ENCODE measurements at places on chromosomes 16 and 17. TPM values are rescaled to one million over a fixed set of nuclear protein-coding genes. Genes with fewer than 3 reads are reported as not detected.

- no peak for DNase-seq
Measured at GRCh38 chr16:28189245-28189644, 22.5 kb downstream of the XPO6 start.

- DNase-seq = no peak
Measured at GRCh38 chr17:8277317-8277716, 11.2 kb upstream of the RANGRF start.

Gene ENPP7
- total RNA-seq = not detected

GRCh38 chr17:6100146-6100545 lies 30.0 kb downstream of the WSCD1 start:
- DNase-seq = no peak

Gene PRR14
- total RNA-seq = 53.4 TPM

DNA sequence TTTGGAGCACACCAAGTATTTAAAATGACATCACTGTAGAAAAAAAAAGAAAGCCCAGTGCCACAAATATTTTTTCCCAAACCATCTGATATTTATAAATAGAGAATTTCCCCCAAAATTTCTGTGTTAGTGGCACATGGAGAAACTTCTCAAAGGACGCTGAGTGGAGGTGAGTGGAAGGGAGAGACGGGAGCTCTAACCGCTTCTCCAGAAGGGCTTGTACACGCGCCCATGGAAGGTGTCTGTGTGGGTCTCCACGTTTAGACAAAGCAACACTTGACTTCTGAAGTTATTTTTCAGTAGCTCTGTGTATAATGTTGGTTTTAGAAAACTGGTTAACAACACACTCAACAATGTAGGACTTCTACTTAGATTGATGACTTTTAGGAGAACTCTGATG lies 1.0 kb downstream of the MYOCD start:
- DNase-seq = no peak

Gene BCL6B
- 16.4 TPM for total RNA-seq

DNA sequence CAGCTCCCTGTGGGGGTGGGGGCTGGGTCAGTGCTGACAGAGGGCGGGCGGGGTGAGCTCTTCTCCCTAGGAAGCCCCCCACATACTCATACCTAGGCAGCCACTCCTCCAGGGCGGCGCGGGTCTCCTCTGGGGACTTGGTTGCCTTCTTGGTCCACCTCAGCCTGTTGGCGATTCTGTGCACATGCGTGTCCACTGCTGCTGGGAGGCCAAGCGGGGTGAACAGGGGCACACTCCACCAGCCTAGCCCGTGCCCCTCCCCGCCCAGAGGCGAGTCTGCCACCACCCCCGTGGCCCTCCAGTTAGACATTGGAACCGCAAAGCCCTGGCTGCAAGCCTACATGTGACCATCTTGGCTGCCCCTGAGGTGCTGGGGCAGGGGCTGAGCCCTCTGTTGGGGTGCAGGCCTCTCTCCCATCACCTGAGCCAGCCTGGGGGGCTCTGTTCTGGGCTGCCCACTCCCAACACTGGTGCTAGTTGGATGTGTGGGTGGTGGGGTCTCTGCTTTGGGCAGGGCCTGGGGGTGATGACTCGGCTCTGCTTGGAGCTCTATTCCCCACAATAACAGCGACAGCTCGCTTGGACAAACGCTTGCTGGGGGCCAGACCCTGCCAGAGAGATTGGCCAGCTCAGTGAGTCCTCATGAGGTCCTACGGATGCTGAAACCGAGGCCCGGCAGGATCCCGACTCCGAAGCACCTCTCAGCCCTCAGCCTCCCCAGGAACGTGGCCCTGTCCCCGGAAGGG lies 7.4 kb downstream of the NTHL1 start:
- DNase-seq = no peak

Gene TEX19
- not detected for total RNA-seq

GRCh38 chr16:11824362-11824761 lies 27.0 kb downstream of the RSL1D1 start:
- DNase-seq = peak; percentile 75

Gene KRTAP4-3
- total RNA-seq = not detected

- DNase-seq = no peak
Measured at GRCh38 chr17:39719563-39720355, 10.6 kb downstream of the MIEN1 start.

- DNase-seq = no peak
Measured at GRCh38 chr17:37710344-37710886, 34.4 kb downstream of the HNF1B start.

DNA sequence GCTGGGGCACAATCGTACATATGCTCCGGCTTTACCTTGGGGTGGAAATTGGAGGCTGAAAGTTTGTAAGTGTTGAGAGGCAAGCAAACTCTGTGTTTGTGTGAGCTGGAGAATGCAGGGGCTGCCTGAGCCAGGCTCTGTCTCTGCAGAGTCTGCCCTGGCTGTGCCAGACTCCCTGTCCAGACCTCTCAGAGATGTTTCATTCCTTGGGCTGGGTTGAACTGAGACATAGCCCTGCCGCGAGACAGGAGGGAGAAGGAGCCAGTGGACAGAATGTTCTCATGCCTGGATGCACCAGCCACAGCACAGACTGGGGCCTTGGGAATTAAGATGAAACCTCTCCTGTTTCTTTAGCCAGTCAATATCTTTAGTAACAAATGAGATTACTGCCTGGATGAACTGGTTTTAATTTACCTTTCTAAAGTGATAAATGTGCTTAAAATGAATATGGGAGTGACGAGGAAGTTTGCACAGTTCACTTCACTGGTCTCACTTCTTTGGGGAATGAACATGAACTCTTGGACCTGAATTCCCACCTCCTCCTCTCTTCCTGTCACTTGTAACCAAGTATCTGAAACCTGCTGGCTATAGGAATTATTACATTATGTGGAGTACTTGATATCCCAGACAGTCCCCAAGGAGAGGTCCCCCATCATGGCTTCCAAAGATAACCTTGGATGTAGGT lies 40.1 kb downstream of the YPEL2 start:
- DNase-seq = peak; percentile 82

Gene FAAP100
- total RNA-seq = 20.9 TPM

Gene SSTR5
- not detected for total RNA-seq

DNA sequence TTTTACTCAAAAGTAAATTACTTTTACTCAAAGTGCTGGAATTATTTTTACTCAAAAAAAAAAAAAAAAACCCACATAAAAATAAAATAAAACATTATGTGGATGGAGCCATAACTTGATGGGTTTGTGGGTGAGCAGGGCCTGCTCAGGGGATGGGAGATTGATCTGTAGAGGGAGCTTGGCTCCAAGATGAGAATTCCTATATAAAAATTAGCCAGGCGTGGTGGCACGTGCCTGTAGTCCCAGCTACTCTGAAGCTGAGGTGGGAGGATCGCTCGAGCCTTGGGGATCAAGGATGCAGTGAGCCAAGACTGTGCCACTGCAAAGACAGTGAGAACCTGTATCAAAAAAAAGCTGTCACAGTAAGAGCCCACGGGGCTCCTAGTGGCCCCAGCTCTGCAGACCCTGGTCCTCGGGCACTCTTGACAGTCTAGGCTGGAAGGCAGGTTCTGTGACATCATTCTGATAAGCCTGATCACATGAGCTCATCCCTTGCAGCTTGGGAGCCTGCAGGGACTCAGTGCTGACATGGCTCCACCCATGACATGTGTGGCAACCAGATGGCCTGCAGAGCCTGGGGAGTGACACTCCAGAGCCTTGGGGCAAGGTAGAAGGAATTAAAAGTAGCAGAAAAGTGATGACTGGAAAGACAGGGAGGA lies 42.5 kb downstream of the ST3GAL2 start:
- no peak for DNase-seq

Gene EVPLL
- not detected for total RNA-seq

Gene GINS2
- 0.60 TPM for total RNA-seq

DNA sequence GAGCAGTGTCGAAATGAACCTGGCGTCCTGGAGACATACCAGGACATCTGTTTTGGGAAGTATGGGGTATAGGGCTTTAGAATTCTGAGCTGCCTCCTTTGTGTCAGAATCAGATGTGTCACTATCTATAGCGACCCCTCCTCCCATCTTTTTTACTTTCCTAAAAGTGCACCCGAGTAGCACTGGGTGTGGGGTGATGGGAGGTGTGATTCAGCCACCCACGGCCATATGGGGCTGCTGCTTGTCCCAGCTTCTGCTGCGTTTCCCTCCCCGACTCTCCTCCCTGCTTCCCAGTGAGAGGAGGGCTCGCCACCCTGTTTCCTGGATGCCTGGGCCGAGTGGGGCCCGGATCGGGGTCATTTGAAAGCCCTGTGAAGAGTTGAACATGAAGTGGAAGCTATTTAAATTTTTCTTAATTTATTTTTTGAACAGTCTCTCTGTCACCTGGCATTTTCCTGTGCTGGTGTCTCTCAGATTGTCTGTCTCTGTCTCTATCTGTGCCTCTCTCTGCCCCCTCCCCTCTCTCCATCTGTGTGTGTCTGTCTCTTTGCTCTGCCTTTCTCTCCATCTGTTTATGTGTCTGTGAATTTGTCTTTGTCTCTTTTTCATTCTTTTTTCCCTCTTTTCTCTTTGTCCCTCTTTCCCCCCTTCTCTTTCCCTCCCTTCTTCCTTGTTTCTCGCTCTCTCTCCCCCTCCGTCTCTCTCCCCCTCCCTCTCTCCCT lies 638.8 kb upstream of the EEF2KMT start:
- DNase-seq = no peak

Gene CDH11
- total RNA-seq = 86.3 TPM

GRCh38 chr17:44785921-44786320 lies 27.1 kb downstream of the ADAM11 start:
- no peak for DNase-seq

Gene OTOP3
- total RNA-seq = not detected

- DNase-seq = no peak
Measured at GRCh38 chr17:1107777-1108477, 71.9 kb downstream of the ABR start.

- no peak for DNase-seq
Measured at GRCh38 chr16:9556949-9557665, 465.7 kb downstream of the HAPSTR1 start.

DNA sequence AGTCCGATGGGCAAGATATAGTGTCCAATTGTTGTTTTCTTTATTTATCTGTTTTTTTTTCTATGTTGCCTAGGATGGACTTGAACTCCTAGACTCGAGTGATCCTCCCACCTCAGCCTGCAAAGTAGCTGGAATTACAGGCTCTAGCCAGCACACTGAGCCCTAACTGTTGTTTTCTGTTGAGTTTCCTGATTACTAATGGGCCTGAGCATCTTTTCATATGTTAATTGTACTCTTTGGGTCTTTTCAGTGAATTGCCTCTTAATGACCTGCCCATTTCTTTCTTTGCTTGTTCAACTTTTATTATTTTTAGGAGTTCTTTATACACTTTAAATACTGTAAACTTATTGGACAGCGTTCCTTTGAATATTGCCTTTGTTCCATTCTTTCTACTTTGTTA lies 213.0 kb downstream of the HS3ST3B1 start:
- DNase-seq = no peak

Gene USH1G
- not detected for total RNA-seq

DNA sequence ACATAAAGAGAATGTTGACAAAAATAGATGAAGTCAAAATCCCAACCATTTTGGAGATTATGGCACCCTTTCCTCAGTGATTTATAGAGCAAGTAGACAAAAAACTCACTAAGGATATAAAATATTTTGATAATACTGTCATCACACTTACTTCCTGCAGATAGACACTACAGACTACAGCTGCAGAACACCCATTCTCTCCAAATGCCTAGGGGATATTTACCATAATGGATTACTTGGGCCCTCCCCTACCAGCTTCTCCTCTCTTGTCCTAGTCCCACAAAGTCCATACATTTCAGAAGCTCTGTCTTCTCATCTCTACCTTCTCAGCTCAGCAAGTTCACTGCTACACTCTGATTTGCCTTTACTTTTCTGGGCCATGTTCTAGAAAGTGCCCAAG lies 37.2 kb upstream of the CCNF start:
- no peak for DNase-seq

Gene MMP15
- 5.9 TPM for total RNA-seq

- DNase-seq = no peak
Measured at GRCh38 chr16:1825864-1826690, 548 bp downstream of the HAGH start.

- DNase-seq = no peak
Measured at GRCh38 chr17:73788111-73788510, 143.9 kb upstream of the SDK2 start.

Gene PEMT
- total RNA-seq = 17.7 TPM

DNA sequence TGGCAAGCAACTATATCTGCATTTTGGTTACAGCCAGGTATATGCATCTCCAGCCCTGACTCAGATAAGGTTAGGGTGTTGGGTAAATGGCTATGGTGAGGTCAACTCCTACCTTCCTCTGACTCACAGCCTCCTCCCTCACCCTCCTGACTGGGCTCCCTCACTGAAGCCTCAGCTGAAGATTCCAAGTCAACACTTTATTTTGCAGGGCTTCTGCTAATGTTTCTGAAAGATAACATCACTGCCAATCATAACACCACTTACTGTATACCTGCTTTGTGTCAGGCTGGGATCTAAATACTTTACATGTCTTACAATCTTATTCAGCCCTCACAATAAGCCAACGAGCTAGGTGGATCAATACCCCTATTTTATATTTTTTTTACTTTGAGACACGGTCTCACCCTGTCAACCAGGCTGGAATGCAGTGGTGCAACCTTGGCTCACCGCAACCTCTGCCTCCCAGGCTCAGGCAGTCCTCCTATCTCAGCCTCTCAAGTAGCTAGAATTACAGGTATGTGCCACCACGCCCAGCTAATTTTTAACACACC lies 47.8 kb upstream of the GCSH start:
- no peak for DNase-seq

Gene ENKD1
- total RNA-seq = 9.7 TPM

Gene HOXB3
- 62.9 TPM for total RNA-seq

- no peak for DNase-seq
Measured at GRCh38 chr17:78231991-78232858, 794 bp downstream of the TMEM235 start.

DNA sequence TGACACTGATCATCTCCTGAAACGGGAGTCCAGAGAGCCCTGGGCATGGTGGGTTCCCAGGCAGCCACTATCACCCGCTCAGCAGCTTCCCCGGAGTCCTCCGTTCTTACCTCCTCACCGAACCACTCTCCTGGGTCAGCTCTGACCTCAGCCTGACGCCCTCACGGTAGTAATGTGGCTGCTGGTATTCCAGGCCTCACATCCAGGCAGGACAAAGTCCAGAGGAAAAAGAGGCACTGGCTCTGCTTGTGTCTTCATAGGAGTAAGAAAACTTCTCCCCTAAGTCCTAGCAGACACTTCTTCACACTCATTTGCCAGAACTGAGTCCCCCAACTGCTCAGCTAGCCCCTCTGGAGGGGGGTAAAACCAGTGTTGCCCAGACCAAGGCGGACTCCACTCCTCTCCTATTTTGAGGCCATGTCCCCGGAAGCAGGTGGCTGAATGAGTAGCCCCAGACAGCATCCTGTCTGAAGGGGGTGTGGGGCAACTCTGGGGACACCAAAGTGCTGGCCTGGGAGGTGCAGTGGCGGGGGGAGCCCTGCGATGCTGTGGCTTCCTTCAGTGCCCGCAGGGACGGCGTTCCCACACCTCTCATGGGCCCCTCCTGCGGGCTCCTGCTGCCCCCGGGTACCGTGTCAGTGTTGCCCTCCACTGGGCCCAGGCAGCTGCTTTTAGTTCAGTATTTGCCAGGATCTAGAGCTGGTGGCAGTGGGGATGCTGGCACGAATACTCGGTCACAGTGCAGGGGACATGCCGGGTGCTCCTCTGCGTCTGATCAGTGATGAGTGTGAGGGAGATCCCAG lies 5.4 kb downstream of the FSCN2 start:
- DNase-seq = no peak

Measured in aorta (tissue), 5 donors.